Stimulated activated CD4-positive, alpha-beta T cell treated with anti-CD3 and anti-CD28 coated beads, TNF-alpha, amount 100 ng/mL, for 24 hours (primary cell): ENCODE measurements at places on chromosomes 6 and 20.

DNA sequence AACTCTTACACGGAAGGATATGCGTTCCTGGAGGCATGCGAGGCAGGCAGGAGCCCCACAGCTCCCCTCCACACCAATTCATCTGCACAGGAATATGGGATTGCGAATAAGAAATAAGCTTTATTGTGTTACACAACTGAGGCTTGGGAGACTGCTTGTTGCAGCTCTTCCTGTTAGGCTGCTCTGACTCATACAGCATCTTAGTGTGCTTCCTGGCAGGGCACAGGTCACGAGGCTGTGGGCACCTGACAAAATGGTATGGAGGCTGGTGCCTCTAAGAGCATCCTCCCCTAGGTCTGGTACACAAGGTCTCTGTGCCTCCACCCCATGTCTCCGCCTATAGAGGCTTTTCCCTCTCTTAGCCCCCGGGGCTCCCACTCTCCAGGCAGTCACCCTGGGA, 6.8 kb downstream of the SLC22A3 start:
- no peak for DNase-seq

DNA sequence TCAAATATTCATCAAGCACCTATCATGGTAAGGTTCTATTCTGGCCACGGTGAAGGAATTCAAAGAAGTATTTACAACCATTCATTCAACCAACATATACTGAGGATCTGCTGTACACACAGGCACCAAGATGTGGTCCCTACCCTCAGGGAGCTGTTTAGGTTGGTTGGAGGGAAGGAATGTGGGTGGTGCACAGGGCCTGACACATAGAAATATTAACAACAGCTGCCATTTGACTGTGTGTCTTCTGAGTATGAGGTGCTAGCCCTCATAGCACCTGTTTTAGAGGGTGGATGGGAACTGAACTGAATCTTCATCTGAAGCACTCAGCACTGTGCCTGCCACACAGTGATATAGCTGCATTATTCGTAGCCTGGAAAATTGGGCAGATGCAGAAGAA, 7.3 kb downstream of the SNPH start:
- DNase-seq = no peak

DNA sequence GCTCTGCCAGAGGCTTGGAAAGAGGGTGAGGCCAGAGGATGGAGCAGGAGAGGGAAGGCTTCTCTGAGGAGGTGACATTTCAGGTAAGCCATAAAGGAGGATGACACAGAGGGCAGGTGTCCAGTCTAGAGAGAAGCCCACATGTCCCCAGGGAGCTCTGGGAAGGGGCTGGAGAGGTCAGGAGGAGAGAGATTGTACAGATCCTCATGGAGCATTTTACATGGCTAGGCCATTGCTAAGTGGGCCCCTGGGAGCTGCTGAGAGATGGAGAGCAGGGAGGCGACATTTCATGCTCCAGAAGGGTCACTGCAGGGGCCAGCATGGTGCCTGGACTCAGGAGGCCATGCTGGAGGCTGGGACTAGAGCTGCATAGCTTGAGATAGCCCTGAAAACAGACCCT, 124.5 kb downstream of the TOX2 start:
- no peak for DNase-seq

DNA sequence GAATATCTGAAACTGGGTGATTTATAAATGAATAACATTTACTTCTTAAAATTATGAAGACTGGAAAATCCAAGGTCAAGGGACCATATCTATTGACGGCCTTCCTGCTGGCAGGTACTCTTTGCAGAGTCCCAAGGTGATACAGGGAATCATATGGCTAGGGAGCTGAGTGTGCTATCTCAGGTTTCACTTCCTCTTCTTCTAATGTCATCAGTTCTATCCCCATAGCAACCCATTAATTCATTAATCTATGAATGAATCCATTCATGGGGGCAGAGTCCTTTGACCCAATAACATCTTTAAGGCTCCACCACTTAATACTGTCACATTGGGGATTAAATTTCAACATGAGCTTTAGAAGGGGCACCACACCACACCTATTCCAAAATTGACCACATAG, 772.0 kb downstream of the HACE1 start:
- no peak for DNase-seq

- DNase-seq = no peak
These were observed 48.9 kb downstream of the HDDC2 start for GRCh38 chr6:125252891-125253290.

- DNase-seq = no peak
These were observed 469.7 kb downstream of the CDKAL1 start for GRCh38 chr6:21003780-21004541.

- DNase-seq = no peak
These were observed 263.4 kb downstream of the RIMS1 start for GRCh38 chr6:72149715-72150114.

- DNase-seq = no peak
These were observed 169.1 kb upstream of the CDYL start for GRCh38 chr6:4606821-4607704.

DNA sequence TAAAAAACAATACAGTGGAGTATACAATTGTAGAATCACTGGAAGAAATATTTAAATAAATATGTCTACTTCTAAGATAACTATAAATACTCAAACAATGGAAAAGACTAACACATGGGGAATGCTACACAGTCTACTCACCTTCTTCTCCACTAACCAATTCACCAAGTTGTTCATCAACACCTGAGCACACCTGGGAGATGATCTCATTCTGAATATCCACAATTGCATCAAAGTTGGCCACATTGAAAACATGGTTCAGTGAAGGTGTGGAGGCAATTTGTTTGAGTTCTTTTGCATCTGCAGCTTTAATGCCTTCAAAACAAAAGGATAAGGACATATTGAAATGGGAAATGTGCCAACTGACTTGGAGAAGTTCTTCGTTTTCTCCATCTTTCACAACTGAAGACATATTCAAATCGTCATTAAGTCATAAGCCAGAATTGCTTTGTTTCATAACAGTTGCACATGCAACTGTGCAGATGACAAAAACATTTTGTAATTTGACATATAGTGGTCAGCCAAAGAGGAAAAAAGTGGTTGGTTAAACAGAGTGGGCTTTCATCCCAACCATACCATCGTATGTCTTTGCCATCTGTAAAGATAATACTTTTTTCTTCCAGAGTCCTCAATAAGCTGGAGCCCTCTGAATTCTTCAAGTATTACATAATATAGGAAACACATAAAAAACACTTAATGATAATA, 17.5 kb downstream of the COL12A1 start:
- no peak for DNase-seq

GRCh38 chr6:44010411-44011349, 116.6 kb downstream of the MRPL14 start:
- no peak for DNase-seq

GRCh38 chr6:132466952-132467351, 46.0 kb downstream of the STX7 start:
- no peak for DNase-seq

DNA sequence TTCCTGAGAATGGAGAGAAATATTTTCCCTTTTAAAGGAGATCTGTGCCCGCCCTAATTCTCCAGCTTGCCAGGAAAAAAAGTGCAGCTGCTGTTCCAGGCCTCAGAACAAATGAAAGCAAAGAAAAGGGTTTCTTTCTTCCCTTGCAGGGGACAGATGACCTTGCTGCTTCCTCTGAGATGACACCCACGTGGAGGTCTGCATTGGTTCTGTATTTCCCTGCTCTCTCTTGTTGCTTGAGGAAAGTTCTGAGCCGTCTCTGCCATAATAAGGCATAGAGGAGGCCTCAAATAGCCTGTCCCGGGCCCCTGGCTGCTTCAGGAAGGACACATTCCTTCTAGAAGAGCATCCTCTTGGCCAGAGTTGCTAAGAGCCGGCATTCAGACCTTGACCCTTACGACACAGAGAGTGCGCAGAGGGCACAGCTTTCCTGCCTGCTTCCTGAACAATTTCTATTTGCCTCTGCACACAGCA, 501.8 kb upstream of the SULF2 start:
- no peak for DNase-seq

DNA sequence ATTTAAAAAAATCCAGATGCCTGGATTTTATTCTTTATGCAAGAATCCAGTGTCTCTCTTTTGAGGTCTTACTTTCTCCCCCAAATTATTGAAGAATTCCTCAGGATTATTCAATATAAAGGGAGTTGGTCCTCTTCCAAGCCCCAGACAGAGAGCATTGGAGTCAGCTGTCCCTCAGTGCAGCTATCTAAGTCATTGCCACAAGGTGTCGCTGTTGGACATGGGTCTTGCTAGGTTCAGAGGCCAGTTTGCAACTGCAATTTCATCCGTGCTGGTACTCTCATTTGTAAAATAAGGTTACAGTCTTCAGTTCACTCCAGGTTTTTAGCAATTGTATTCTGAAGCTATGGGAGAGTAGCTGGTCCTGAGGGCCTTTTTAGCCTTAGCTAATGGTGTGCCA, 27.8 kb downstream of the CCN2 start:
- peak; percentile 27 for DNase-seq

DNA sequence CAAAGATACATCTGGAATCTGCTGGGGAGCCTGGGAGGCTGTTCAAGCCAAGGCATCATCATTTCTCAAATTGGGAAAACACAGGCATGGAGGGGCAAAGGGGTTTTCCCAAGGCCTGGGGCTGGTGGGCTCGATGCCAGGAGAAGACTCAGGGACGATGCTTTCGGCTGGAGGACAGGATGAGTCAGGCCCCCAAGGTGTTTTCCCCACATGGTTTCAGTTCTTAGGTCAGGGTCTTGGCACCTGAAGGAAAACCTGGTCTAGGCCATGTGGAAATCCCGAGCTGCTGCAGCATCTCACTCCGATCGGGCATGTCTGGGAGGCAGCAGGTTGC, 348.1 kb downstream of the CDC5L start:
- DNase-seq = peak; percentile 25

GRCh38 chr6:47237196-47237595, 72.5 kb downstream of the TNFRSF21 start:
- no peak for DNase-seq

DNA sequence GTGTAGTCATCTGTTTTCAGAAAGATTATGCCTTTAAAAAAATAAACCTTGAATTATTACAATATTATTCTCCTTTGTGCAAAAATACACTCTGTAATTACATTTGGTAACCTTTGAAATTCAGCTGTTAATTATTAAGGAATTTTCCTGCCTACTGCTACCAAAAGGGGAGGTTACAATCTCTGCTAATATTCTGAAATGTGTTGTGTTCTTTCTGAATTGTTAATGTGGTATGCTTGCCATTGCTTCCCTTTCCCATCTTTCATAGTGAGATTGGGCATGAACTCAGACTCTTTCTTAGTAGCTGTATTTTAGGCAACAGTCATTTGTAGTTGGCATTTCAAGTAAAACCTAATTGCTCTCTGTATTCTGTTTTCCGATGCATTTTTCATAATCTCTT, 73.0 kb downstream of the PHF3 start:
- no peak for DNase-seq

DNA sequence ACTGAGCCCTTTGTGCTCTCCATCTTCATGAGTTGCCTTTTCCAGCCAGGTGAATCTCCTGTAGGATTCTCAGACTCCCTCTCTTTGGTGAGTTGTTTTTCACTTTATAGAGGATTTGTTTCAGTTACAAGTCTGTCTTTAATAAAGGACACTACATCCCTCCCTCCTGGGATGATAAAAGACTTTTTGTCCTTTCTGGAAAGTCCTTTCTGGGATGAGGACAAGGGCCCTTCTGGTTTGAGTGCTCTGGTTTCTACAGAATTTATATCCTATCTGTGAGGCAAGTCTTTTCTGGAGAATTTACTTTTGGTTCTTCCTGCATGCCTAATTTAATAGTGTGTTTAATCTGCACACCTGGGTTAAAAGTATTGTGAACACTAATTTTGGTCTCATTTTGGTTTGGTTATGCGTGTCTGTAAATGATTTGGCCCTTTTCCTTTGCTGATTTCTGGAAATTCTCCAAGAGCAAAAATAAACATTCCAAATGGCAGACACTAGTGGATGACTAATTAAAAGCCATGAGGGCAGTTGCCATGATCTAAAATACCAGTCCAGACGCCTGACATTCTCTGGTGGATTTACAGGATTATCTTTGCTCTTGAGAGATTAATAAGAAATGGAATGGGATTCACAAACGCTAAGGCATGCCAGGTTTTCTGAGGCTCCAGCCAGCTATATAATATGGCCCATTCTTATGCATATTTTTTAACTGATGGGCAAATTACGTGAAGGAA, 44.8 kb downstream of the TCP11 start:
- no peak for DNase-seq

GRCh38 chr6:43952746-43953145, 174.5 kb downstream of the MRPL14 start:
- no peak for DNase-seq

DNA sequence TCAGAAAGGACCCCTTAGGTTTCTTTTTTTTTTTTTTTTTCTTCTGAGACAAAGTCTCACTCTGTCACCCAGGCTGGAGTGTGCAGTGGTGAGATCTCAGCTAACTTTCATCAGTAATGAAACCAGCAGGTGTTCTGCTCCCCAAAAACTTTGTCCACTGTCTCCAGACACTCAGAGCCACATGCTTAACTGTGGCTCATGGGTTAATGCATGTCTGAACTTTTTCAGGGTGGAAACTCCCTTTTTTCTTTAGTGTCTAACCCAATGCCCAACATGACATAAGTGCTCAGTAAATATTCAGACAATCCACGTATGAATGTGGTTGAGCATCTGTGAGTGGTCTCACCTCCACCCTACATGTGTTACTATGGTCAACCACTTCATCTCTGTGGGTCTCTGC, 45.4 kb downstream of the MYB start:
- DNase-seq = no peak

- DNase-seq = peak; percentile 71
These were observed 398 bp downstream of the ZBTB2 start for GRCh38 chr6:151390851-151391470.

DNA sequence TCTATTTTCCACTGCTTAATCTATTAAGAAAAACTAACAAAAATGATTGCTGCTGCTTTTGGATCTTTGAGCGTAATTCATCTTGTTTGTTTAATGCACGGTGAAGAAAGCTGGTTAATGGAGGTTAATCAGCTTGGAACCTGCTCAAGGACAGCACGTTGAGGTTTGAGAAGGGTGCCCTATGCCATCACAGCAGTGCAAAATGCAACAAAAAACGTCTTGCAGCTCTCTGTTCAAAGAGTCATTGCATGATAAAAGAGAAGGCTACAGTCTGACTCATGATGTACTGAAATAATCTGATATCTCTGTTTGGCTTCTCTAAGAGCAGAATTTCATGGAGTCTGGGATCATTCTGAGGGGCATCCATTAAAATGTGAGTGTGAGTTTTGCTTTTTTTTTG, 80.6 kb upstream of the PREP start:
- no peak for DNase-seq

DNA sequence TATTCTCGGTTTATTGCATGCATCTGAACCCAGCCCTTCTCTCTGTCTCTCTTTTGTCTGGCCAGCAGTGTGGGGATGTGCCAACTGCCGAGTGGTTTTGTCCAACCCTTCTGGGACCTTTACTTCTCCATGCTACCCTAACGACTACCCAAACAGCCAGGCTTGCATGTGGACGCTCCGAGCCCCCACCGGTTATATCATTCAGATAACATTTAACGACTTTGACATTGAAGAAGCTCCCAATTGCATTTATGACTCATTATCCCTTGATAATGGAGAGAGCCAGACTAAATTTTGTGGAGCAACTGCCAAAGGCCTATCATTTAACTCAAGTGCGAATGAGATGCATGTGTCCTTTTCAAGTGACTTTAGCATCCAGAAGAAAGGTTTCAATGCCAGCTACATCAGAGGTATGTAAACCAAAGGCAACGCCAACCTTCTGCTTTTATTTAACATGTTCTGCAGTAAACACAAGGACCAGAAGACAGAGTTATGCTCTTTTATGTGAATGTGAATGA, 65.8 kb downstream of the ADGRG6 start:
- no peak for DNase-seq
